ENCODE measurements at places on chromosomes 12 and 14.

- DNase-seq: no peak
Measured at GRCh38 chr12:87198181-87198580, 831.0 kb downstream of the C12orf50 start.

DNA sequence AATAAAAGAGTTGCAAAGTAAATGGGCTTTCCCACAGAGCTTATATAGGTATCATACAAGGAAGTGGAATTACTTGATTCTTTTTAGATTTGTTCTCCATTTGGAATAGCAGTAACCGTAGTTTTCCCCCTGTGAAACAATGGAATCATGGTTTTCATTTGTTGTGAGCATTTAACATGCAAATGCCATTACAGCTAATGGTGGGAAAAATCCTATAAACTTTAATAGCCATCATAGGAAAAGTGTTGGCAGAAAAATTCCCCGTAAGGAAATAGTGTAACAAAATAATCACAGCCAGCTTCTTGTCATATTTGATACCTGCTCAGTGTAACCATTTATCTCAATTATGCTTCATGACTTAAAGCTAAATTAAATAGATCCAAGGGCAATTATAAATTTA, 95.3 kb downstream of the TPH2 start:
- DNase-seq: no peak

- no peak for DNase-seq
Measured at GRCh38 chr12:106042037-106042436, 96.7 kb downstream of the NUAK1 start.

- no peak for DNase-seq
Measured at GRCh38 chr12:71799106-71799505, 40.5 kb upstream of the TBC1D15 start.

GRCh38 chr12:54052438-54053002, 1.1 kb upstream of the HOXC4 start:
- DNase-seq: no peak

Data from activated CD8-positive, alpha-beta memory T cell treated with anti-CD3 and anti-CD28 coated beads, Interleukin-2, amount 50 U/mL, for 48 hours (primary cell).